GDM1 (cell line): ENCODE measurements at places on chromosomes 12 and 14.

GRCh38 chr14:101740981-101741380 lies 20.5 kb upstream of the PPP2R5C start:
- no peak for DNase-seq

- DNase-seq: no peak
Observed at GRCh38 chr12:67315661-67316060, 46.5 kb downstream of the CAND1 start.

GRCh38 chr12:6274231-6275221 lies 36.0 kb upstream of the PLEKHG6 start:
- no peak for DNase-seq

- no peak for DNase-seq
Observed at GRCh38 chr14:104291123-104292000, 153.0 kb downstream of the KIF26A start.

DNA sequence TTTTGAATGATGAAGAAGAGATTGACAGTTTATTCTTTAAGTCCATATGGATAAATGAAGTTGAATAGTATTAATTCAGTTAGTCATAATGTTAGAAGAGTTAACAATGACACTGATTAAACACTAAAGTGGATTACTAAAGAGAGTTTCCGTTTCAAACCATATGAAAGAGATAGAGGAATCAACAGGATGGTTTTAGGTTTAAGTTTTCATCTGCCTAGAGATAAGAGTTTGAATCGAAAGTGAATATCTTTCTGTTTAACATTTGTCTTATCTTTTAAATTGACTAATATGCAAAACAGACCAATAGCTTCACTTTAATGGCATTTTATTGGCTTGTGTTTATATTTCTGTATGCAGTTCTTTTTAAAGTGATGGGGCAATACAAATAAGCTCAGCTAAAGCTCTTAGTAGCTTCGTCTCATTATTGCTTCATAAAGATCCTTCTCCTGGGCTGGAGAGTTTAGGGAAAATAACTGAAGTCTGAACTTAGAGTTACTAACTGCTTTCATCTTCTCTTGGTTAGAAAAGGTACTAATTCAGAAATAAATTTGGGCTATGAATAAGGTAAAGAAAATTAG lies 66.0 kb downstream of the MIPOL1 start:
- no peak for DNase-seq

DNA sequence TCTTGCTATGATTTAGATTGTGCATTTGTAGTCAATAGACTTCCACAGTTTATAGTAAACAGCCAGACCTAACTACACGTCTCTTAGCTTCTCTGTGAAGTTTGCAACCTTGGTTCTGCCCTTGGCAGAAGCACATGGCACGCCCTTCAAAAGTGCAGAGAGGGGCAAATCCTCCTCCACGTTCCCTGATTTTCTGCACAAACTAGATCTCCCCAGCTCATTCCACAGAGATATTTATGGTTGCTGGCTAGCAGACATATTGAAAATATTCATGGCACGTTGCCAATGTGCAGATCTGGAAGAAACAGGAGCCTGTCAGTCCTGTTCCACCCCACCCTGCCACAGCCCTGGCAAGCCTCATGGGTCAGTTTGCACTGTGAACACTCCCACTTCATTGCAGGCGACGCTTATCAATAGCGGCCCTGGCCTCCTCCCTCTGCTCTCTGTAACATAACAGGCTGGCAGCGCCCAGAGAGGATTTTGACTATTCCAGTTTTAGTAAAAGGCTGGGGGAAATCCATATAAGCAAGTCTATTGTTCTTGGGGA lies 6.5 kb upstream of the LGALS3 start:
- no peak for DNase-seq

GRCh38 chr14:90060965-90061684 lies 669 bp upstream of the KCNK13 start:
- no peak for DNase-seq

- no peak for DNase-seq
Observed at GRCh38 chr14:36426836-36427235, 93.2 kb downstream of the NKX2-1 start.

DNA sequence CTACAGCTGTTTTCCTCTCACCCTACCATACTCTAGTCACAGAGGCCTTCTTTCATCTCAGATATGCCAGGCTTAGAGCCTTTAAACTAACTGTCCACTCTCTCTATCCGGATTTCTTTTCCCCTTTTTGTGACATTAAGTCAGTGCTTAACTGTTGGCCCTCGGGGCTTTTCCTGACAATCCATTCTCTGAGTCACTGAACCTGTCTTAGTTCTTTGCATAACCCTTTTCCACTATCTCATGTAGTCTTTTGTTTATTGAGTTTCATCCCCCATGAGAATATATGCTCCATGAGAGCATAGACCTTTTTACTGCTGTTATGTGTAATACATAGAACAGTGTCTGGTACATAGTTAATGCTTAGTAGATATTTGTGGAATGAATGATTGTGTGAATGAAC lies 68.7 kb downstream of the PLEKHA5 start:
- no peak for DNase-seq

GRCh38 chr12:103647267-103647666 lies 60.2 kb downstream of the STAB2 start:
- no peak for DNase-seq

GRCh38 chr12:106918746-106919145 lies 37.0 kb upstream of the TMEM263 start:
- DNase-seq: no peak

- DNase-seq: no peak
Observed at GRCh38 chr12:86662464-86662863, 406.3 kb upstream of the MGAT4C start.

DNA sequence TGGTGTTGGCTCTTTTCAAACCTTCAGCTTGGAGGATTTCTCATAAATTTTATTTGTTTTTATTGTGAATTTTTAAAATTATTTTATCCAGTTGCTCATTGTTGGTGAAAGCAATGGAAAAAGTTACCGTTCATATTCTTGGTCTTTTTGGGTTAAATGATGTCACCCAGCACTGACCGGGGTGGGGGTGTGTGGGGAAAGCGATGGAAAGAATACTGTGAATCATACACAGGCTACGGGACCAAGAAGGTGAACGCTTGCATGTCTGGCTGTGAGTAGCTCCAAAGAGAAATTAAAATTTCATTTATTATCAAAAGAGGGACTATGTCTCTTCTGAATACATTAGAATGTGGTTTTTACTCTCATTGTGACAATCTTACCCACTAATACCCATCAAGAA lies 430.1 kb downstream of the AEBP2 start:
- DNase-seq: no peak

GRCh38 chr12:107590413-107590812 lies 95.2 kb upstream of the PWP1 start:
- no peak for DNase-seq

- DNase-seq: no peak
Observed at GRCh38 chr14:20904393-20905029, 13.3 kb downstream of the RNASE3 start.

DNA sequence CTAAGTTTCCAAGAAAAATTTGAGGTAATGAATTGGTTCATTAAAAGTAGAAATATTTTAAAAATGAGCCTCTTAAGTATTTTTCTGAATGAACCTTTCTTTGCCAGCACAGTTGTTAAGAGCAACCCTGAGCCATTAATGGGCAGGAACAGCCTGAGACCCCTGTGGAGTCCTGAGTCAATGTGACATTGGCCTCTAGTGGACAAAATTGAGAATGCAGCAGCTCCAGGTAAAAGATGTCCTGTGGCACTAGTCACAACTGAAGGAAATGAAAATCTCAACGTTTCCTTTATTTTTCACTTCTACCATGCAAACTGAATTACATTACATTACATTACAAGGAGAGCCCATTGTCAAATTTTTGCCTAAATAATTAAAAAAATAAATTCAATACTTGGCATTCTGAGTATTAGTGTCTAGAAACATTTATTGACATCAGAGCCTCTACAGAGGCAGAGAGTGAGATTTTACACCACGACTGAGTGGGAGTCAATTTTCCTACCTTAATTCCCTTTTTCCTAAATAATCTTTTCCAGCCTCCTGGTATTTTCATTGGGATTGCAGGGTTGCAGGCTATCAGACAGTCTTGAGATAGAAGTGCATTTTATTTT lies 135.7 kb downstream of the PPM1H start:
- peak; percentile 63 for DNase-seq

DNA sequence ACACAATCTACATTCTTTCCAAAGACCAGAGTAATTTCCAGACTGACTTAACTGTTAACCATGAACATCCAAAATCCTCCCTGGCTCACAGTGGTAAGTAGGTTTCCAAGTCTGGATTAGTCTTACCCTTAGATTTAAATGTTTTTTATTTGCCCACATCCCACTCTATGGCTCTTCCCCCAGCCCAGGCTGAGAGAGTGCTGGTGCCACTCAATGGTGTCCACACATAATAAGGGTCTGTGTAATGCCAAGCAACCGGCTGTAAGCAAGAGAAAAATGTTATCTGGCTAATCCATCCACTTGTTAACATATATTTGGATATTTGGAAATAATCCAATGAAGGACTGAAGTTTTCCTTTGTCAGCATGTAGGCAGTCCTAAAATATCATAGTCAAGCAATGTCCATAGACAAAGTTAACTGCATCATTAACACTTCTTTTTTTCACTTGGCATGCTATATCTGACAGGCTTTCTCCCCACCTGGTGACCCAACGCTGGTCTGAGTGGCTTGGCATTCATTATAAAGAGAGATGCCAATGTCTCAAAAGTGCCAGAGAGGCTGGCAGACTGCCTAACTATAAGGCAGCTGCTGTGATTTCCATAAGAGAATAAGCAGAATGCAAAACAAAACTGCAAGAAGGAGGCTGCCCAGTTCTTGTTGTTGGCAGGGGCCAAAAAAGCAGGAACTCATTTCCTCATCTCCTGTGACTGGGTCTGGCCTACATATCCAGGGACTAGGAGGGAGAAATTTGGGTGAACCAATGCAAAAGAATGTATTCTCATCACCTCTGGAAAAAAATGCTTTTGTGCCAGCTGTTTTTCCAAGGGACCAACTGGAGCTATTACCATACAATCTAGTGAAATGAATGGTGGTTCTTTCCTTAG lies 13.9 kb upstream of the HOXC13 start:
- DNase-seq: no peak

GRCh38 chr14:66498311-66498710 lies 9.6 kb upstream of the GPHN start:
- DNase-seq: no peak

- no peak for DNase-seq
Observed at GRCh38 chr12:76552343-76552938, 7.1 kb downstream of the OSBPL8 start.

DNA sequence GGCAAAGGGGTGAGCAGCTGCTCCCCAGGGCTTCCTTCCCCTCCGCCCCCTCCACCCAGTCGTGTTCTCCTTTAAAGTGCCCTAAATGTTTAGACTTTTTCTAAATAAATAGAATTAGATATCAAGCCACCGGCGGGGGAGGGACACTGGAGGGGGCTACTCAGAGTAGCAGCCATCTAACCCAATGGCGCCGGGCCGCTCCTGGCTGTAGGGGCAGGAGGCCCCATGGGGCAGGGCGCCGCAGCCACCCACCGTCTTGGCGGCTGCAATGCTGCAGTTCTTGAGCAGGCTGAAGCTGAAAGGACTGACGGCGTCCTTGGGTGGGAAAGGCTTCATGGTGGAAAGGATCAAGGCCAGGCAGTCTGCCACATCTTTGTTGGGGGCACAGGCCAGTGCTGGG lies 13.1 kb downstream of the SLC39A5 start:
- DNase-seq: no peak

DNA sequence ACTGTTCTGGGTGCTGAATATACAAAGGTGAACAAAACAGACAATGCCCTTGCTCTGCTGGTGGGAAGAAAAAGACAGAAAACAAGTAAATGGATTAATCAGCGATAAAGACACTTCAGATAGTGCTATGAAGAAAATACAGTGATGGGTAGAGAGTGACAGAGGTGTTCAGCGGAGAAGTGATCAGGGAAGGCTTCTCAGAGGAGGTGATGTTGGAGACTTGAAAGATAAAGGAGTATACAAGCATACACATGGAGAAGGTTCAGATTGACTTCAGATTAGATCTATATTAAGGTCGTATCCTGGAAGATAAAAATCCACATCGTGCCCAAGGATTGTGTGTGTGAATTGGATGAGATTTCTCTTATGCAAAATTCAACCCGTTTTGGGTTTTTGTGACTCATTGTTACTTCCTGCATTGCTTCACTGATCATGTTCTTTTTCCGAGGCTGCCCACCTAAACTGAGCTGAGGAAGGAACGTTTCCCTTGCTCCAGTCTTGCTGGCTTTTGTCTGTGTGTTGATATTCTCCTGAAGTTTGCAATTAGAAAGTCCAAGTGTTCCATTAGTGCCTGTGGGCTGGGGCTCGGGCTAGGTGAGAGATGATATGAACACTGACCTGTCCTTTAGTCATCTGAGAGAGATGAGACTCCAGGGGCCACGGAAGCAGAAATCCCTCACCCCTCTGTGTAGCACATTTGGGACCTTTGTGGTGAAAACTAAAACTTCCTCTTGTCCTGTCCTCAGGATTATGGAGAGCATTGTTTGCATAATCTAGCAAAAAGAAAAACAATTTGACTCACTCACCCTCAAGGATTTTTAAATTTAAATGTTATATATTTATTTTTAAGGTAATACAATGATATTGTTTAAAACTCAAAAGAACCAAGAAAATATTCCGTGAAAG lies 27.6 kb downstream of the PLXNC1 start:
- DNase-seq: no peak

DNA sequence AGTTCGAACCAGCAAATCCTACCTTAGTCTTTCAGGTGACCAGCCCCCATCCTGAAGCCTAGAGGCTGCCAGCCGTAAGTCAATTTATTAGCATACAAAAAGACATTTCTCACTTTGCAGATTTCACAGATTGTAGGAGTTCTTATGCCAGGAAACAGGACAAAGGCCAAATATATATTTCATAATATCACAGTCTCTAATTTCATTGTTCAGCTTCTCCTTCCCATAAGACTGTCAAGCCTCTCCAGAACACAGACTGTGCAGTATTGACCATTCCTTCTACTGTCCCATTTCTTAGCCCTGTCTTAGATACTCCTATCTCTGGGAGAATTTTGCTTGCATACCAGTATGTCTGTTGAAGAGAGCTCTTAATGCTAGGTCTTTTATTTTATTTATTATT lies 89.2 kb upstream of the RESF1 start:
- DNase-seq: no peak

DNA sequence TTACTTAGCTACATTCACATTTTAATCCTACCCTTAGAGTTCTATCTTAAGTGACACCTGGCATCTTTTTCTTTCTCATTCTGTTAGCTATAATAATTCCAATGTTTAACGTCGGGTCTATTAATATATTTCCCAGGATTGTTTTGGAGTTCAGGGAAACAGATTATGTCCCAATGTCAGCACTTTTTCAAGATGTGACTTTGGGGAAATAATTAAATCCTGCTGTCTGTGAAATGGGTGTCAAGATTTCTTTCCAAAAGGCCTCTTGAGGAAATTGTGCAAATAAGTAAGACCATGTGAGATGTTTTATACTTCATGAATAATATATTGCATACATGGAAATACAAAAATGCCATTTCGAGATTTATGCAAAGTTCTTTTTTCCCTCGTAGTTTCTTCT lies 887.6 kb upstream of the SEL1L start:
- DNase-seq: no peak
